ENCODE measurements at places on chromosomes 11 and 22.
A peak's percentile ranks its signal among the peaks of the same experiment; 100 is the strongest.

DNA sequence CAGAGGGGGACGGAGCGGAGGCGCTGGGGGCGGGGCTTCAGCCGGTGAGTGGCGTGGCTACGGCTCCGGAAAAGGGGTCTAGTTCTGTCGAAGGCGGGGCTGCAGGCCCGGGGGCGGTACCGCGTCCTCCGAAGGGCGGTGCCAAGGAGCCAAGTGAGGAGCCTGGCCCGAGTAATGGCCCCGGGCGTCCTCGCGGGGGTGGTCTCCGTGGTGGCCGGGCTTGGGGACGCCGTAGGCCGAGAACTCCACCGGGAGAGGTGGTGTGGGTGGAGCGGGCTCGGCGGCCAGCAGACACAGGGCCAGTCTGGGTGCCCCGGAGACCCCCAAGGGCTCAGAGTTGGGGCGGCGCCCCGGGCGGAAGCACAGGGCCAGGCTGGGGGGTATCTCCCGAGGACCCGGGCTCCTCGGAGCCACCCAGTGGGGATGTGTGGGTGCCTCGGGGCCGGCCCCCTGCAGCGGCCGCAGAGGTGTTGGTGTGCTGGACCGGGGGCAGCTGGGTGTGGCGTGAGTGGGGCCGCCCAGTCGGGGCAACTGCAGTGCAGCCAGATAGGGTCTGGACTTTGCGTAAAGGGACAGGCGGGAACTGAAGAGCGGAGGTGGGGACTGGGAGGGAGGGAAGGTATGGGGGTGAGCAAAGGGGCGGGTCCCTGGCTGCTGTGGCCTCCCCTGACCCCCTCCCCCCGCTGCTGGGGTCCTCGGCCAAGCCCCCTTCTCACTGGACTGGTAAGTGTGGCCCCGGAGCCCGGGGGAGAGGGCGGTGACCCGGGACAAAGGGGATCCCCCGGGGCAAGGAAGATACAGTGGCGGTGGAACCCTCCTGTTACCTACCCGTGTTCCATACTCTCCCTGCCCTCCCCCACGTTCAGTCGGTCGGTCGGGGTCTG lies 838 bp downstream of the FKBP2 start:
- peak; percentile 88 for DNase-seq

DNA sequence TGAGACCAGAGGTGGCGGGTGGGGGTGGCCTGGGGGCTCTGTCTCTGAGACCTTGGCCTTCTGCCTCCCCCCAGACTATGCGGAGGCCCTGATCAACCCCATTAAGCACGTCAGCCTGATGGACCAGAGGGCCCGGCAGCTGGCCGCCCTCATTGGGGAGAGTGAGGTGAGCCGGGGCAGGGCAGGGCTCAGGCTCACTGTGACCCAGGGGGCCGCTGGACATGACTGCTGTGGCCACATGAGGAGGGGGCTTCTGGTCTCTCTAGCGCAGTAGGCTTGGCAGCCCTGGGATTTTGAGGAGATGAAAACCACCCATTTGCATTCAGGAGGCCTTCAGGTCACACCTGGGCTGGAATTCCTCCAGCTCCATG lies 12.6 kb downstream of the PLCB3 start:
- DNase-seq: no peak

DNA sequence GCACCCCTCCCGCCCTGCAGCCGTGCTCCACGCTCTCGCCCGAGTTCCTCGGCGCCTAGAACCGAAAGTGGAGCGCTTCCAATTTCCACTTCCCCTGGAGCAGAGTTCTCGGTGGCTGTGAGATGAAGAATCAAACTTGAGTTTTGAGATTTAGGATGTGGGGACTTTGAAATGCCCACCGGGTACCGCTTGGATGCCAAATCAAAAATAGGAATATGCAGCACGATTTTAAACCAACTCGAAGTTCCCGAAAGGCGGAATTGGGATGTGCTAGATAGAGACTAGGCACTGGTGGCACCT lies 569 bp downstream of the POLA2 start:
- DNase-seq: no peak

DNA sequence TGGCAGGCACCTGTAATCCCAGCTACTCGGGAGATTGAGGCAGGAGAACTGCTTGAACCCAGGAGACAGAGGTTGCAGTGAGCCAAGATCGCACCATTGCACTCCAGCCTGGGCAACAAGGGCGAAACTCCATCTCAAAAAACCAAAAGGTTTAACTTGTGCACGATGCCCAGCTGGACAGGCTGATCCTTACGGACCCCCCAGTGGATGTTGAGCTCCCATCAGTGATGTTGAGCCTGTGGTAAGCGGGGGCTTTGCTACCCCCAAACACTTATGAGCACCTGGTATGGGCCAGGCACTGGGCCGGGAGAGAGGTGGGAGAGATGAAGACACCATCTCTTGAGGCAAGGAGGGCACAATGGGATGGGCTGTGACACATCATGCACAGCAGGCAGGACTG lies 7.4 kb upstream of the SERPIND1 start:
- no peak for DNase-seq

- DNase-seq: no peak
Measured at GRCh38 chr11:76361776-76362175, 19.2 kb downstream of the THAP12 start.

DNA sequence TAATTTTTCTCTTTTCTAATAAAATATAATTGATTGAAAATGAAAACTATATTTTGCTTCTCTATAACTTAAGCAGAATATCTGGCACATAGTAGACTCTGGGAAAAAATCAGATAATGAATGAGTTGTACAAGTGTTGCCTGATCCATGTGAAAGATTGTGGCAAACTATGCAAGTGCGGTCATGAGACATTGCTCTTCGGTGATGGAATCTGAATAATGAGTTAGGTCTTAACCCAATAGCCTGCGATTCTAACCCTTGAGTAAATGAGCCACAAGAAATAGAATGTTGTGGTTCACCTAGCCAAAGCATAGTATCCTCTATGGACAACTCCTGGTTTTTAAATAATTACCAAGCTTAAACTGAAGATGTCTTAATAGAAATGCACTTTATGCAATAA lies 333.7 kb upstream of the LUZP2 start:
- DNase-seq: no peak

GRCh38 chr11:118002541-118003423 lies 16.6 kb downstream of the IL10RA start:
- DNase-seq: no peak

- no peak for DNase-seq
Measured at GRCh38 chr11:32478277-32478731, 43.0 kb upstream of the WT1 start.

- no peak for DNase-seq
Measured at GRCh38 chr11:123559523-123559955, 94.9 kb downstream of the SCN3B start.

GRCh38 chr22:41830174-41830573 lies 2.7 kb upstream of the SREBF2 start:
- DNase-seq: no peak

- DNase-seq: no peak
Measured at GRCh38 chr11:32382339-32383049, 52.8 kb downstream of the WT1 start.

- no peak for DNase-seq
Measured at GRCh38 chr11:134657631-134658030, 245.6 kb upstream of the B3GAT1 start.

- DNase-seq: no peak
Measured at GRCh38 chr11:114059278-114059983, at the start of gene ZBTB16. Gene ZBTB16, plus strand, starts transcription at chr11:114059711. Its CDS starts 3,590 bp downstream, at chr11:114063301.

DNA sequence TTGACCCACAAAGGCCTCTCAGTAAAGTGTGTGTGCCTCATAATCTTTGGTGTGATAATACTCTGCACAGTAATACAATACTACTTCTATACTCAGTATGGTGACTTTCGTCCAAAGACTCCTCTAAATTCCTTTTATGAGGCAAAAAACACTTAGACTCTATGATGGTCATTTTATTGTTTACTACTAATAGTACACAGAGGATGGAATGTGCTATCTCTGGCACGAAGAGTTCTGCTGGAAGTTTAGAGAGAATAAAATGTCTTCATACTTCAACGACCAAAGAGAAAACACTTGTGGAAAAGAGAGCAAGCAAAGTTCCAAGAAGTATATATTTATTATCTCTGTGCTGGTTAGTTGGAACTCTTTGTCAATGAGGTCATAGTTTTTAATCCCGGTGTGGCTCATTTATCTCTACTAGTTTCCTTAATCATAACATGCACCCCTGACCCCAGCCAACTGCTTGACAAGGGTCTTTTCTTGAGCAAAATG lies 7.5 kb upstream of the CSTF3 start:
- no peak for DNase-seq

DNA sequence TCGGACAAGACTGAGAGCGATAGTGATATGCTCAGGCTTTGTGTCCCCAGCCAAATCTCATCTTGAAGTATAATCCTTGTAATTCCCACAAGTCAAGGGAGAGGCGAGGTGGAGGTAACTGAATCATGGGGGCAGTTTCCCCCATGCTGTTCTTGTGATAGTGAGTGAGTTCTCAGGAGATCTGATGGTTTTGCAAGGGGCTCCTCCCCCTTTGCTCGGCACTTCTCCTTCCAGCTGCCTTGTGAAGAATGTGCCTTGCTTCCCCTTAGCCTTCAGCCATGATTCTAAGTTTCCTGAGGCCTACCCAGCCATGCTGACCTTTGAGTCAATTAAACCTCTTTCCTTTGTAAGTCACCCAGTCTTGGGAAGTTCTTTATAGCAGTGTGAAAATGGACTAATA lies 7.5 kb upstream of the FOLR2 start:
- DNase-seq: no peak

DNA sequence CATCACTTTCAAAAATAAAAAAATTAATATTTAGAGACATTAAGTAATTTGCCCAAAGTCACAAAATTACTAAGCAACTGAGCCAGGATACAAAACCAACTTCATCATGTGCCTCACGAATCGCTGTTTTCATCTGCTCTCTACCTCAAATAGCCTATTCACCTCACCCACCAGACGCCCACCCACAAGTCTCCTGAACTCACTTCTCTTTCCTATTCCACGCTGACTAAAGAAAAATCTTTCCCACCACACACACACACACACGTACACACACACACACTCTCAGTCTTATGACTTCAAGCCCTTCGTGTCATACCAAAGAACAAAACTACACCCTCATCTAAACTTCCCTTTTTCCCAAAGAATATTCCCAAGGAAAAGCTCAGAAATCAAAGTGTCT lies 2.2 kb downstream of the OR8B12 start:
- no peak for DNase-seq

GRCh38 chr11:114167771-114168448 lies 108.4 kb downstream of the ZBTB16 start:
- no peak for DNase-seq

DNA sequence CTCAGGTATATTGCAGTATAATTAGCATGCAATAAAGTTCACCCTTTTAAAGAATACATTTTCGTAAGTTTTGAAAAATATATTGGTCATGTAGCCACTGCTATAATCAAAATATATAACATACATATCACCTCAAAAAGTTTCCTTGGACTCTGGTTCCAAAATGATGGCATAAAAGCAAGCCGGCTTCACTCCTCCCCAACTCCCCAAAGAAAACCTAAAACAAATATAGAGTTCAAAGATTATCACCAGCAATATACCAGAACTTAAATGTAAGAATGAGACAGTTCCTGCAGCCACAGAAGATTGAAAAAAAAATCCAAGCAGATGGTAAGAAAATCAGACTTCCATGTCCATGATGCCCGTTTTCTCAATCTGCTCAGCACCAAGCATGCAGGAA lies 104.3 kb downstream of the APIP start:
- DNase-seq: no peak

DNA sequence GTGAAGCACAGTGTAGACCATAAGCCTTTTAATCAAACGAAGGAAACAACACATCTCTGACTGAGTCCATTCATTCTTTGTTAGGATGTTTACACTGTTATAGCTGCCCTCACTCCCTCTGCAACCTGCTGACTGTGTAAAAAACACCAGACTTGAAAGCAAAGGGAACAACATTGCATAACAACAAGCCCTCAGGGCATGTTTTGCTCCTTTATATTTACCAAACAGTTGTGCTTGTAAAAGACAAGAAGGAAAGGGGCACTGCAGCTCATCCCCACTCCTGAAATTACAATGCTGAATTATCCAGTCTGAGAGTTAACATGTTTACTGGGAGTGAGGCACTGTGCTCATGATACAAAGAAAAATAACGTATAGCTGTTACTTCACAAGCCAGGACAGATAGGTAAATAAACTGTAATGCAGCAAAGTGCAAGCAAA lies 46.4 kb downstream of the RAB30 start:
- no peak for DNase-seq

DNA sequence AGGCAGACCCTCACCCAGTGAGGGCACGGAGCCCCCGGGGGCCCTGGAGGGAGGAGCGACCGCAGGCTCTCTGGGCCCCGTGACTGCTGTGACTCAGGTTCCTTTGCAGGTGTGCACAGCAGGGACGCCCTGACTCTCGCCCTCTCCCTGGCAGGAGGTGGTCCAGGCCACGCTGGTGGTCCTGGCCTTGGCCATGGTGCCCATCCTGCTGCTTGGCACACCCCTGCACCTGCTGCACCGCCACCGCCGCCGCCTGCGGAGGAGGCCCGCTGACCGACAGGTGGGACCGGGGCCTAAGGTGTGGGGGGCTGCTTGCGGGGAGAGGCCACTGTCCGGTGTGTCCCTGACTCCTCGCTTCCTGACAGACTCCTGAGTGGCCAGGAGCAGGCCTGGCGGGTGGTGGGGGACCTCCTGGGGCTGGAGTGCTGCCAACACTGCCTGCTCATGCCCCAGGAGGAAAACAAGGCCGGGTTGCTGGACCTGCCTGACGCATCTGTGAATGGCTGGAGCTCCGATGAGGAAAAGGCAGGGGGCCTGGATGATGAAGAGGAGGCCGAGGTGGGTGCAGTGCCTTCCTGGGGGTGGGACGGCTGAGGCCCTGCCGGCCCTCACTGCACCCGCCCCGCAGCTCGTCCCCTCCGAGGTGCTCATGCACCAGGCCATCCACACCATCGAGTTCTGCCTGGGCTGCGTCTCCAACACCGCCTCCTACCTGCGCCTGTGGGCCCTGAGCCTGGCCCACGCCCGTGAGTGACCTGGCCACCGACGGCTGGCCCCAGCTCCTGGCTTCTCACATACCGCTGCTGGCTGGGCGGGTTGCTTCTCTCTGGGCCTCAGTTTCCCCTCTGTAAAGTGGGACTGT lies 10.9 kb downstream of the TCIRG1 start:
- no peak for DNase-seq

DNA sequence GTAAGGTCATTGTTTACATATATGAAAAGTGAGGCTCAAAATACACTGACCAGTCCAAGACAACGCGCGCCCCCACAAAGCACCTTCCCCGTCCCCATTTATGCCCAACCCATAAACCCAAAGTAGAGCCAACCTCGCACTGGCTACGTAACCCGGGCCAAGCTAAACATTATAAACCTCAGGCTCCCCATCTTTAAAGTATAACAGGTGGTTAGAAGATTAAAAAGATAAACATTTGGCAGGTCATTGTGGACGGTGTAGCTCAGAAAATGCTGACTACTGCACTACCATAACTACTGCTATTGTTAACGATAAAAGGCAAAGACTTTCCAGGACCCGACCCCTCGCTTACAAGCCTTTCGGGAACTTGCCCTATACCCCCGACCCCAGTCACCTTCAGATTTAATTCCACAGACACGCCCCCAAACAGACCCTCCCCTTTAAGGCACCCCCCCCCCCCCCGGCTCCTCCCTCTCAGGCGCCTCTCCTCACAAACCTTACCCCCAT lies 470 bp downstream of the NUMA1 start:
- DNase-seq: no peak

Measured in GM12891 (cell line).